Globus pallidus (tissue), 1 donor: ENCODE measurements at places on chromosomes 2 and 18.

- DNase-seq: no peak
These were observed 235.1 kb downstream of the AGAP1 start for GRCh38 chr2:235728800-235729556.

DNA sequence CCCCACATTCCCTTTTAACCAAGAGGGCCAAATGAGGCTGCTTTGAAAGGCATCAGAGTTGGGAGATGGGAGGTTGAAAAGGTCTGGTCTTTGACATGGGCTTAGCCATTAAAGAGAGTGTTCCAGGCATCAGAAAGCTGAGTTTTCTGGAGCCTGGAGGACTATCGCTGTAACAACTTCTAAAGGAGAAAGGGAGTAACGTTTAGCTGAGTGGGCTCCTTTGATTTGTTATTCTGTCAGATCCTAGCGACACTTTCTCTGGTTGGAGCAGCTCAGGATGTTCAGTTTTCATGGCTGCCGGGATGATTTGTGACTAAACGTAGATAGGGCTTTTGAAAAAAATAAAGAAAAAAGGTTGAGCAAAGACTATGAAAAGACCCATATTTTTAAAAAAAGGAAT is 346.6 kb downstream of the THSD7B start:
- no peak for DNase-seq

GRCh38 chr18:78228974-78229373 is 750.6 kb upstream of the SALL3 start:
- no peak for DNase-seq

- no peak for DNase-seq
These were observed 485.6 kb downstream of the TMX3 start for GRCh38 chr18:68229351-68229750.

- no peak for DNase-seq
These were observed 225.0 kb downstream of the TMEM163 start for GRCh38 chr2:134493797-134494196.

DNA sequence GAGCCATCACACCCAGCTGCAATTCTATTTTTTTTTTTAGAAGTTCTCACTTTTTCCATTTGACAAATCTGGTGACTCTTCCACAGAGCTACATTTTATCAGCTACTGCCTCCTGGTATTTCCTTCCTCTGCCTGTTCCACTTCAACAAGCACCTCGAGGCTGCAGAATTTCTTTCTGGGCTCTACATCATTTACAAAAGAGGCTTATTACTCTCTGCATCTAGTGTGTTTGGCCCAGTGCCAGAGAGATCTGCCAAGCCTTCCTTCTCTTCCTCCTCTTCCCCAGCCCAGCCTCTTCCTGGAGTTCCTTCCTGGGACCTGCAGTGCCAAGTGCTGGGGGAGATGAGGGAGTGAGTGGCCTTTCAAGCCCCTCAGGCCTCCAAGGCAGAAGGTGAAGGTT is 119.6 kb upstream of the ITGA6 start:
- DNase-seq: no peak

DNA sequence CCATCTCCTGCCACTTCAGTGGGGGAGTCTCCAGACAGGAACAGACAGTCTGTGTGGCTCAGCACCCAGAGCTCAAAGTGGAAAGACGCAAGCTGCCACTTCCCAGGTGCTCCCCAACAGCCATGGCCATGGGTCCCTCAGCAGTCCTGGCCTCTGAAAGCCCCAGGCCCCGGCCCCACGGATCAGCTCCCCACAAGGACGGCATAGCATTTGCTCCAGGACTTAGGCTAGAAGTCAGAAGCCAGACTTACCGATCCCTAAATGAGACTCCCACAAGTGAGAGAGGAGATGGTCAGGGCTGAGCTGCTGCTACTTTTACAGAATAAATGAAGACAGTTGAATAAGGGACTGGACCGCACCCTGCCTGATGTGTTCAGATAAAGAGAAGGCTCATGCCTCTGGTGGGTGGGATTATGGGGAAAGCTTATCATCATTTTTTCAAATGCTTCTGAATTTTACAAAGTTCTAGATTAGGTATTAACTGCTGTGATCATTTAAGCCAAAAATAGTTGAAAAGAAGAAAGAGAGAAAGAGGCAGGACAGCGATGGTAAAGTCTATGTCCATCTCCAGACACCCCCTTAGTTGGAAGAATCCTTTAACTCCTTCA is 50.5 kb downstream of the ADD2 start:
- no peak for DNase-seq

DNA sequence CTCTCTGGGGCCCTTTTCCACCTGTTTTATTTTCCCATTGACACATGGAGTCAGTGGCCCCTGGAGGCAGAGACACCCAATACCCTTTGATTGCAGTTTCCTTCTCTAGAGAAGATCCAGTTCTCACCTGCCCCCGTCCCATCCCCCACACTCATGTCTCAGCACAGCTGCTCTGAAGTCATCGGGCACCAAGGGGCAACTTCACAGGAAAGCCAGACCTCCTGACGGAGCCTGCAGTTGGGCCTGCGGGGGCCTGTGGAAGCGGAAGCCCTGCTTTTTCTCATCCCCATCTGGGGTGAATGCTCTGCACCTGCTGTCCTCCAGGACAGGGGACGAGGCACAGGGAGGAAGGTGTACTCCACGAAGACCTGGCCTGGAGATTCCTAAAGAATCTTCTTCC is 308.3 kb upstream of the EPAS1 start:
- no peak for DNase-seq
